ENCODE measurements at places on chromosomes 6 and 20.

DNA sequence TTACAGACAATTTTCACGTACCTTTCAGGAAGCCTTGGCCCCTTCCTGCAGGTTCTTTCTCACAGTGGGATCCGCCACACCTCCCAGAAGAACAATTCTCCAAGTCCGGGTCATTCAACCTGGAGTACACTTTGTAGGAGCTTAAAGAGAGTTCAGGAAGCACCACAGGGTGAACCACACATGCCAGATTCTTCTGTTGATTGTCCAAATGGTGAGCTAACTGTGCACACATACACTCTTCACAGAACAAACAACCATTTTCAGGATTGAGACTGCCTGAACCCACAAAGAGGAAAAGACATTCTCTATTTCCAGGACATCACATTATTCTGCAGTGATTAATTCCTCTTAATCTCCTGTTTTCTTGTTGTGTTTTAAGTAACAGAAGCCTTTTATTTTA, 51.0 kb downstream of the SCGN start:
- DNase-seq = no peak

GRCh38 chr20:56955680-56956079, 310.8 kb downstream of the BMP7 start:
- no peak for DNase-seq

GRCh38 chr6:42403421-42403820, 48.3 kb downstream of the TRERF1 start:
- DNase-seq = no peak

DNA sequence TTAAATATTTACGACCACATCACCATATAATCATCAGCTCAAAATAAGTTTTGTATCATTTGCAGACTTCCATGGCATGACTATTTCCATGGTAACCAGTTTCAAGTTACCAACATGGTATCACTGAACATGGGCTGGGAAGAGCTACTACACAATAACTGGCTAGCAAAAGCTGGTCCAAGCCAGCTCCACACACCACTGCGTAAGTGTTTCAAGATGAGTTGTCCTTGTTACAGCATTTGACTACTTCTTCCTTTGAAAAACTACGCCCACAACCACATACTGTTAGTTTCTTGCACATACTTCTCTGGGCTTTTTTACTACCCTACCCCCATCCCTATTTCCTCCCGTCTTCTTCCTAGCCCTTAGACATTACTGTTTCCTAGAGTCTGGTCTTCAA, 8.5 kb downstream of the CD164 start:
- DNase-seq = no peak

DNA sequence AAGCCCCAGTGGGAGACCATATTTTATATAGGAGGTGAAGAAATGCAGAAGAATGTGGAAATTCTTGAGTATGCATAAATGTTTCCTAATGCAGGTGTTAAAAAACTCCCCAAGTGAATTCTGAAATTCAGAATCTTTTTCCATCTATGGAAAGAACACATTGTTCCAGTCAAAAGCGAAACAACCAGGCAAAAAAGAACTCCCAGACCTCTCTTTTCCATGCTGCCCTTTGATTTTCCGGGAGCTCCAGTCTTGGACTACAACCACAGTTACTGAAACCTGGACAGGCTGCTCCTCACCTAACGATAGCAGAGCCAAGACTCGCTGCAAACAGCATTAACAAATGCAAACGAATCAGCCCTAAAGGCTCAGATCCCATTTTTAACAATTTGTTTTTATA, 108.7 kb upstream of the CNKSR3 start:
- no peak for DNase-seq

DNA sequence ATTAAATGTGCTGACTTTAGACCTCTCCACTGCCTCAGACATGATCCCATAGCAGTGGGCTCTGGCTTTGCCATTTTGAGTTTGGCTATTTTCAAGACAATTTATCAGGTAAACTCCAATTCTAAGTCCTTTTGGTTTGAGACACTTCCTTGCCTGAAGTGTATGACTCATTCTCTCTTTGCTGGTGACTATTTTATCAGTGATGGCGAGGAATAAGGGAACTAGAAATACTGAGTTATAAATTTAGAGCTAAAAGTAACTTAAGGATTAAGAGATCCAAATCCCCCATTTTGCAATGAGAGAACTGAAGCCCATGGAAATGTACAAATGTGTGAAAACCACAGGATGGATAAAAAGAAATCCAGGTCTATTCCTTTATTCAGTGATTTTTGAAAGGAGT, 30.9 kb upstream of the CD83 start:
- no peak for DNase-seq

GRCh38 chr20:63471717-63471980, 806 bp downstream of the KCNQ2 start:
- DNase-seq = no peak

DNA sequence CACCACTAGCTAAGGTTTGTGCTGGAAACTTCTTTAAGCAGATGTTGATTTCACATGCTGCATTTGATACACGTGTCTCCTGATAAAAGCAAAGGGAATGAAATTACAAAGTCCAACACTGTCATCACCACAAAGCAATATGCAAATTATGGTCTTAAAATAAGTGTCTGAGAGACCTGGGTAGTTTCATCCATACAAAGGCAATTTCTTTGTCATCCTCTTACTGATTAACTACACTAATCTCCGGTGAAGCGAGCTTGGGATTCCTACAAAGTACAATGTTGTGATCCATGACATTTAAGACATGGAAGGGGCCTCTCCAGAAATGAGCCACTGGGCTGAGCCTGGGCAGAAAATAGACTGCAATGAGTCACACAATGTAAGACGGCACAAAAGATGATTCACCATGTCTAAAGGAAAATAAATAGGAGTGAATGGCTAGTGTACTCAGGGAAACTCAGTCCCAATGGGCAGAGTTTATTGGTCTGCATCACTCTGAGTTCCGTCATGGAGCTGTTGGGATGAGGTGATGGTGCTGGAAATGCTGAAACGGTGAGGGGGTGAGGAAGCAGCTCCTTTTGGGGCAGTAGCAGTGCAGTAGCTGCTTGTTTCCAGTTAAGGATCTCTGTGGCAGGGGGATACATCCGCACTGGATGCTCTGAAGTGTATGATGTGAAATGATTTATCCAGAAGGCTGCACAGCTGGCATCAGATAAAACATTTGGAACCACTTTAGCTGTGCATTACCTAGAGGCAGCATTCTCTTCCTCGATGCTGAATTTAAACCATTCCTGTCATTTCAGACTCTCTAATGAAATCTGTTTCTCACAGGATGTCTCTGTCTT, 103.3 kb downstream of the IBTK start:
- no peak for DNase-seq

DNA sequence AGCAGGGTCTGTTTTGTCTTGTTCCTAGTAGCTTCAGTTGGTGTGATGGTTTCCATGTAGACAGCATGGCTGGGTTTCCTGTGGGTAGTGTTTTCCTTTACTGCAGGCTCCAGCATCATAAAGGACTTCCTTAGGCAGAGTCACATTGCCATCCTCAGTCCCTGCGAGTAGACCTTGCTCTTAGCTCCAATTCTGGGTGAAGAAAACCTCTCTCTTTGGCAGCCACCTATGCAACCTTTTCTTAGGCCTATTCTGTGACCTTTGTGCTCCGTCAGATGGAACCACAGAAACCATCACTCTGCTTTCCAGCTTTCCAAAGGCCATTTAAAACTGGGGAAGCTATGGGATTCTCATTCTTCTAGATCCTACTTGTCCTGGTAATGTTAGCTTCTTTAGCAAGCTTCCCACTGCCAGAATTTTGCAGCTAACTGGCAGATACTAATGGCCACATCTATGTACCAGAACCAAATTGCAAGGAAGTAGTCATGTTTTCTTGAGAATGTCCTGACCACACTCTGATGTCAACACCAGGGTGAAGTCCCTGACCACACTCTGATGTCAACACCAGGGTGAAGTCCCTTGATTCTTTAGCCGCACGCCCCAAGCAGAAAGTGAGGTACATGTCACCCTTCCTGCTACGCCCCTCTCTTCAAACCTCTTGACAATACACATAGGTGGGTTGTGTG, 646.6 kb upstream of the HS3ST5 start:
- no peak for DNase-seq

GRCh38 chr6:43286980-43287716, 10.9 kb upstream of the SLC22A7 start:
- DNase-seq = peak; percentile 45

DNA sequence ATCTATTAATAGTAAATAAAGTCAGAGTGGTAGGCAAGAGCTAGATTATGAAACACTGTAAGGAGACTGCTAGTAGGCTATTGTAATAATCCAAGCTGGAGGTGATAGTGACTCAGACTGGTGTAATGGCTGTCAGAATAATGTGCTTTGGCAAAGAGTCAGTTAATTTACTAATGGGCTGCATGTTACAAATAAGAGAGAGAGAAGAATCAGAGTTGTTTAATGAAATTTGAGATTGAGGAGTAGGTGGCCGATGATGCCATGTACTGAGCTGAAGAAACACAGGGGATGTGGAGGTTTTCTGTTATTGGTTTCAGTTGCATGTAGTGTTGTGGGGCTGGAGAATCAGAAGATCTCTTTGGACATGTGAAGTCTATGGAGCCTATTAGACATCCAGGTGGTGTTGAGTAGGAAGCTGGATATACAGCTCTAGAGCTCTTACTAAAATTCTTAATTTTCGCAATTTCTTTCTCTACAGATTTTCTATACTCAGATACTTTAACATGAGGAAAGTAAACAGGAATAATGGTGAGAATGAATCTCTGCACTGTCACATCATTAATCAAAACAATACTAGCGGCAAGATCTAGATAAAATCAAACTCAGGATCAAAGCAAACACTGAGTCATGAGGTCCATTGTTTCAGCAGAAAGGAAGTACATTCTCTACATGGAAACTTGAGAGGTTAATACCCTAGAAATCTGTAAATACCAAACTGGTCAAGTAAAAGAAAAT, 167.7 kb downstream of the SIM1 start:
- DNase-seq = no peak

DNA sequence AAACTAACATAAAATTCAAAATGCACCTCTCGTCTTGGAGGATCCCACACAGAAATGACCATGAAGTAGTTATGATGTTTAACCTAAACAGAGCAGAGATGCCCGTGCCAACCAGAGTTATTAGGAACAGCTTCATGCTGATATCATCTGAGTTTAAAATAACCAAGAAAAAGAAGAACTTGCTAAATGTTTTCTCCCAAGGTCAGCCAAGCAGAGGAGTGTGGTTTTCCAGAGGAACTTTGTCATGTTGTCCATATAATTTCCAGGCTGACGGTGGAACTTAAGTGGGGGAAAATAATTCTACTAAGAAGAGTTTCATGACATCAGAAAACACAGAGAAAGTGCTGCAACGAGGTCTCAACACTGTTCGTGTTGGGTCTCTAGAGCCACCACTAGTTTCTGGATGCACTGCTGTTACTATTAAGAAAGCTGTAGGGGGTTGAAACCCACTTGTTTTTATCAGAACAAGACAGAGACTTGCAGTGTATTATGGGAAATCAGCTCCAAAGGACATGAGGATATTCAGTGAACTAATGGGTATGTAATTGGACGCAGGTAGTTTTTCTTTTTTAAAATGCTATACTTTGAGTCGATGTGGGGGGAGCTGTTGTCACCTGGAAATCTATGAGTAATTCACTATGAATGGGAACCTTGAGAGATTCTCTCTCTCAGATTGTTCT, 5.2 kb downstream of the AGPAT4 start:
- DNase-seq = peak; percentile 37

DNA sequence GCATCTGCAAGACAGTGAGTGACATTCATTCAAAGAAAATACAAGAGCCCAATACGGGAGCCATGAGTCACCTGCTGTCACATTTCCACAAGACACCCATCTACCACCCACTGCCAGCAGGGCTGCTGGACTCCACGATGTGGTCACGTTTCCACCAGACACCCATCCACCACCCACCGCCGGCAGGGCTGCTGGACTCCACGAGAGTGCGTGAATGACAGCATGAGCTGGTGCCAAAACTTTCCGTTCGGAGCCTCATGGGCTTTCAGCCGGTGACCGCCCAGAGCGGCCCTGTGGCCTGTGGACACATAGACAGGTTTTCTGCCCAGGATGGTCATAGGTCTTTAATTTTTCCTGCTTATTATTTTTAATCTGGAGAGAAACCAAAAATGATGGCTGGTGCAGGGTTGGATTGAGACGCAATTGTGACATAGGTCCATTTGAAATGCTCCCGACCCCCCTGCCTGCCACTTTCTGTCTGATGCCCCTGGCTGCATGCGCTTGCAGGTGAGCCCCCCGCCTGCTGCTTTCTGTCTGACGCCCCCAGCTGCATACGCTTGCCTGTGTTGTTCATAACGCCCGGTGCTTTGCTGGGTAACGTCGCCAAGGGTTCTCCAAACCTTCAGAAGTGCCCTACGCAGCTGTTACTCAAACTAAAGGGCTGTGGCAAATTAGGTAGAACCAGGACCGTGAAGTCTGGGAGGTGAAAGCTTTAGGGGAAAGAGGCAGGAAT, 59.1 kb upstream of the SMOC2 start:
- DNase-seq = no peak

- DNase-seq = no peak
Measured at GRCh38 chr6:1494671-1495070, 105.3 kb downstream of the FOXF2 start.

- peak; percentile 69 for DNase-seq
Measured at GRCh38 chr6:129730477-129731165, 20.6 kb upstream of the ARHGAP18 start.

- no peak for DNase-seq
Measured at GRCh38 chr20:11457488-11457887, 460.2 kb upstream of the BTBD3 start.

DNA sequence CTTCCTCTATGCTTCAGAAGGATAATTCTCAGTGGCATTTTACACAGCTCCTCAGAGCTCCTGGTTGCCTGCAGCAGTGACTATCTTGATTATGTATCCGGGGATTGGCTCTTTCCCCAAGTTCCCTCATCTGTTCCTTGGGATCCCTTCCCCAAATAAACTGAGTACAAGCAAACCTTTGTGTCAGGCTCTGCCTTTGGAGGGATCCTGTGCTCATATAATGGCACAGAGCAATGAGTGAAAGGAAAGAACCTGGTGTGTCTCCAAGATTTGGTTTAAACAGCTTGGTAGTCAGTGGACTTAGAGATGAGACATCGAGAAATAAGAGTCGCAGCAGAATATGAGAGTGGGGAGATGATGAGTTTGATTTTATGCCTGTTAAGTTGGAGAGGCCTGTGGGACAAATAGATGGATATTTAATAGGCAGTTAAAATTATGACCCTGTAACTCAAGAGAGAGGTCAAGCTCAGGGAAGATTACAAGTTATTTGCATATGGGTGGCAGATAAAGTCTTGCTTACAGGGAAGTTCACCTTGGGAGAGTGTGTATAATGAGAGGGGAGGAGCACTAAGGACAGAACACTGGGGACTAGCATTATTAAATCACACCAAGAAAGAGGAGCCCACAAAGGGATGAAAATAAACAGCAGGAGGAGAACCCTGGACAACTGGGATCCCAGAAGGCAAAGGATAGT, 44.1 kb upstream of the GCLC start:
- no peak for DNase-seq

Data from K562 (cell line).